ENCODE measurements at places on chromosomes 6 and 20.

DNA sequence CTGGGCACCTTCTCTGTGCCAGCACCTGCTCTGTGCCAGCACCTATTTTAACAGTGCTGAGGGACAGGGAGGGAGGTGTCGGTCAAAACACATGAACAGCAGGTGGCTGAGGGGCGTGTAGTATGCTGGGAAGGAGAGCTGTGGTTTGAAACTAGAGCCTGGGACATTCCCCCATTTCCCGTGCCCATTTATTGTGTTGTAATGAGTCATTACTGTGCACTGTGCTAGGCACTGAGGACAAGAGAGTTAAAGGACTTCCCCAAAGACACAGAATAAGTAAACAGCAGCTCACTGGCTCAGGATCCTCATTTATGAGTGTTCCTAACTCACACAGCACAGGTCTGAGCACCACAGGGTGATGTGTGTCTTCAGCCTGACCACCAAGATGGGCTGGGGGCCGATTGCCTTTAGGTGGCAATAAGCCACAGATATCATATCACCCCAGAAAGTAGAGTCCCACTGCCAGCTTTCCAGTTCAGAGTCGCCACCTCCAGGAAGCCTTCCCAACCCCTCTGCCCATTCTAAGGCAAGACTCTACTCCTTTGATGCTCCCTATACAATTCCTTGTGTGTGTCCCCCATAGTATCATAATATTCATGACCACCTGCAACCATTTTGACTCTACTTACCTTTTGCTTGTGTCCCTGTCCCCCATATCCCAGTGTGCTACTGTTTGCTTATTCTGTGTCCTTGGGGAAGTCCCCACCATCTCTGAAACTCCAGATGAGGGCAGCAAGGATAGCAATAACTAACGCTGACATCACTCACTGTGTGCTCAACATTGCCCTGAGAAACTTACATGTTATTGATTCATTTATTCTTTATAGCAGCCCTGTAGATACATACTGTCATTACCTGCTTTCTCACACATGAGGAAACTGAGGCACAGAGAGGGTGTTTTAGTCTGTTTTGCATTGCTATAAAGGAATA lies 87.3 kb downstream of the TOX2 start:
- no peak for DNase-seq

- DNase-seq, result no peak
These were observed 221.4 kb upstream of the RREB1 start for GRCh38 chr6:6886171-6886885.

DNA sequence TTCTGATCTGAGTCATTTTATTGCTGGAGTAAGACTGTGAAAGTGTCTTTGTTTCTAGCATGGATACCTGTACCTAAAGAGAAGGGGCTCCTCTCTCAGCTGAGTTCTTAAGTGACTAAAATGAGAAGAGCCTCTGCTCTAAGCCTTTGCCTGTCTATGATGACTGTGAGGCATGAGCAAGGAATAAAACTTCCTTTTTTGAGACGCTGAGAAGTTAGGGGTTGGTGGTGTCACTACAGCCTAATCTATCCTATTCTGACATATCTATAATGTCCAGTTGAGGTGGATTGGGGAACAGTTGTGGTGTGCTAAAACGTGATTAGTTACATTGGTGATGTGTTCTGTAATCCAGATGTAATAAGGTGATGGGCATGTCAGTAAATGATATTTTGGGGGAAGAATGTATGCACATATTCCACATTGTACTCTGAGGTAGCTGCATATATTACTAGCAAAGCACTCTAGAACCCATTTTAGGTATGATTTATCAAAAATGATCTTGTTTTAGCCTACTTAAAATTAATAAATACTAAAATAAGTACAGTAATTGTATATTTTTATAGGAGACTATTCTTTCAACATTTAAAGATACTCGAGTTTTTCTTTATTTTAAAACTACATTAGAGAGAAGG lies 18.1 kb downstream of the ADGRB3 start:
- no peak for DNase-seq

- no peak for DNase-seq
These were observed 641 bp downstream of the DBNDD2 start for GRCh38 chr20:45408646-45409213.

DNA sequence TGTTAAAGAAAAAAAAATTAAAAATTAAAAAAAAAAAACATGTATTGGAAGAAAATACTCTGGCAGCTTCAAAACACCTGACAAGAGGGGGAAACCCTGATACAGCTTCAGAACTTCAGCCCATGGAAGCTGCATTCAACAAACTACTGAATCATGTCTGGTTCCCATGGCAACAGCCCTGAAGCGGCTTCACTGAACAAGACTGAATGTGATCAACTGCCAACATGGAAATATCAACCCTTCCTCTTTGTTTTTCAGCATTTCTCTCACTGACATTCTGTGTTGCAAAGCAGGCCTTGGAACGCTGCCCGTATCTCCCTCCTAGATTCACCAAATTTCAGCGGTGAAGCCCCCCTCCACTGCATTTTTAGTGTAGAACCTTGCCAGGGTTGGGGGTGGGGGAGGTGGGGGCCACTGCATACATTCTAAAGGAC lies 91.3 kb upstream of the SHLD1 start:
- DNase-seq, result no peak

DNA sequence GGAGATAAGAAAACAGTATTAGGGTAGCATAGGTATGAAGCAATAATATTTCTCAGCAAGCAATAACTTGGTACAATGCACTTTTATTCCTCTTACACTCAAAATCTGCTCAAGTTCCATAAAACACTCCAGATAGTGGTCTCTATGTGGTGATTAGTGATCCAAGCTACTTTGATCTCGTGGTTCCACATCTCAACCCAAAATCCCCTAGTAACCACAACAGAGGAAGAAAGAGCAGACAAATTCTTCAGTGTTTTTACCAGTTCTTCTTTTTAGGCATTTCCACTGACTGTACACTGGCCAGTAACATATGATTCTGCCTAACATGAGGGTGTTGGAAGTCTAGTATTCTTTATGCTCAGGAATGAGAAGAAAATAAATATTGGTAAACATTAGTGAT lies 309.0 kb upstream of the PTCHD4 start:
- no peak for DNase-seq

- DNase-seq, result no peak
These were observed 125.7 kb downstream of the ANKS1A start for GRCh38 chr6:35014786-35015185.

GRCh38 chr20:10795286-10796026 lies 121.7 kb upstream of the JAG1 start:
- no peak for DNase-seq

All from DND-41 (cell line).